ENCODE measurements at places on chromosomes 3 and 15.

DNA sequence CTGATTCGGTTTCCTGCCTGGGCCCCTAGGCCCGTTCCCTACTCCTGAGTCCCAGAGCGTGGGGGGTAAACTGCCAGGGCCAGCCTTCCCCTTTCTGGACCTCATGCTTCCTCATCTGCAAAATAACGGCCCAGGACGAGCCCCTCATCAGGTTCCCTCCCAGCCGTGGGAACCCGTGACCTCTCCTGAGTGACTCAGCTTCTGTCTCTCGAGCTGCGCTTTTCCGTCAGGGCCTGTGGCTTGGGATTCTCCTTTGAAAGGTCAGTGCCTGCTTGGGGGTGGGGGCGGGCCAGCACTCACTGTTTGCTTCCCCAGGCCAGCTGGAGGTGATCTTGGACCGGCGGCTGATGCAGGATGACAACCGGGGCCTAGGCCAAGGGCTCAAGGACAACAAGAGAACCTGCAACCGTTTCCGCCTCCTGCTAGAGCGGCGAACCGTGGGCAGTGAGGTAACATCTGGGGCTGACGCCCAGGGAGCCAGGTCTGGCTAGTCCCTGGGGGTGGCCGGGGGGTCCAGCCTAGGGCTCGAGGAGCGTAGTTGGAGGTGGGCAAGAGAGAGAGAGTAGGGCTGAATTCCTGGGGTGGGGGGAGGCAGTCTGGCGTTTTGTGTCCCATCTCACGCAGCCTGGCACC lies 12.8 kb downstream of the MAN2A2 start:
- DNase-seq: no peak

GRCh38 chr3:62249855-62250543 lies 123.4 kb downstream of the FEZF2 start:
- no peak for DNase-seq

DNA sequence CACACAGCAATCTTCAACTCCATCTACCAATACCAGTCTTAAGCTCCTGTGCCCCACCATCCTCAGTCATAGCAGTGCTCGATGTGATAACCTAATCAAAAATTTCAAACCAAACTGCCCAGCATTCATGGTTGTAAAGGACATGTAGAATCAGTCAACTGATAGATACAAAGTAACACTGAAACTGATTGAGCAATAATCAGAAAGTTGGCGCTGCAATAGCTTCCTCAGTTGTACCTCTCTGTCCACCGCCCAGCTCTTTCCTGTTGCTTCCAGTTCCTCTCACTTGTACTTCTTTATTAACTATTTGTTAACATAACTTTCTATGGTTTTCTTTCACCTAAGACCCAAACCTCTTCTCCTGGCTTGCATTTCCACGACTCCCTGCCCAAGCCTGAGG lies 745.7 kb downstream of the PDCD6IP start:
- no peak for DNase-seq

DNA sequence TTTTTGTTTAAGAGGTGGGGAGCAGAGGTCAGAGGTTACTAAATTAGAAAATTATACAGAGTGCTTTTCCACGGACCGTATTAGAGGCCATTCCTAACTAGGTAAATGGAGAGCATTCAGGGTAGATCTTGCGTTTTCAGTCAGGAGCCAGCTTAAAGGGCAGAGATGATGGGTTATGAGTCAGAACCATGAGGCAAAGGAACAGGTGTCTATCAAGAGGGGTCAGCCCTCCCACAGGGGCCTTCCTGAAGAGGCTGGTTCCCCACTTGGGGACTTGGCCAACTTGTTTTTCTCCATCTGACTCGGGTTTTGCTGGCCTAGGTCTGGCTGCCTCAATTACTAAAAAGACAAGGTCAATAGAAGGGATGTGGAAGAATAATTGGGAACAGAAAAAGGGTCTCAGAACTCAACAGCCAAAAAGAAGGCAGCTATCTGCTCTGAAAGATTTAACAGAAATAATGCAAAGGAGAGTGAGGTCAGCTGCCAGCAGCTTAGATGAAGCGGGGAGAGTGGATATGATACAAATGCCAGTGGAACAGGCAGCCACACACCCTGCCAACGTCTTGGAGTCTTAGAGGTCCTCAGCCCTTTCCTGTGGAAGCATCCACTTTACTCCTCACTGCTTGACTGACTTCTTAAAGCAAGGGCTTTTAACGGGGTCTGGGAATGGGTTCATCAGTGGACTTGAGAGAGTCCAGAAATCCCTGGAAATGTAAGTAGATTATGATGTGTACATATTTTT lies 17.6 kb downstream of the MTMR14 start:
- no peak for DNase-seq

- no peak for DNase-seq
Observed at GRCh38 chr15:80424381-80424780, 20.2 kb downstream of the ARNT2 start.

GRCh38 chr3:191372122-191372521 lies 41.8 kb upstream of the UTS2B start:
- no peak for DNase-seq

- DNase-seq: no peak
Observed at GRCh38 chr3:122184591-122184929, 1.1 kb downstream of the CASR start.

- no peak for DNase-seq
Observed at GRCh38 chr15:74170071-74170844, 3.3 kb upstream of the ISLR start.

DNA sequence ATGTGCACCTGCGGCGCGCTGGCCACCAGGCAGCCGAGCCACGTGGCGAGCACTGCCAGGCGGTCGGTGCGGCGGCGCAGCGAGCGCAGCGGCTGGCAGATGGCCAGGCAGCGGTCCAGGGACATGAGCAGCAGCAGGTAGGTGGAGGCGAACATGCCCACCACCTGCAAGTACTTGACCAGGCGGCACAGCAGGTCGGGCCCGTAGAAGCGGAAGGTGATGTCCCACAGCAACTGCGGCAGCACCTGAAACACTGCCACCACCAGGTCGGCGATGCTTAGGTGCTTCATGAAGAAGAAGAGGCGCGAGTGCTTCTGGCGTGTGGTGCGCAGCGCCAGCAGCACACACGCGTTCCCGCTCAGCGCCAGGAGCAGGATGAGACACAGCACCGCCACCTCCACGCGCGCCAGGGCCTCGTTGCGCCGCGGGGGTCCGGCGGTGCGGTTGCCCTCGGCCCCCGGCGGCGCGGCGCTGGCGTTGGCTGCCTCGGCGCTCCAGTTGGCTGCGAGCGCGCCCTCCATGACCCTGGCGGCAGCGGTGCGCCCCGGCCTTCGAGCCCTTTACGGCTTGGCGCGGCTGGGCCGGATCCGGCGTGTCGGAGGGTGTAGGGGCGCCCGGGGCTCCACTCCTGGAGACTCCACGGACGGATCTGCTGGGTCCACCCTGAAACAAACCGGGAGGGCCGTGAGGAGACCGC lies 1.6 kb downstream of the OXTR start:
- DNase-seq: no peak

- DNase-seq: no peak
Observed at GRCh38 chr3:136136454-136136853, 59.7 kb downstream of the MSL2 start.

- DNase-seq: no peak
Observed at GRCh38 chr3:35383216-35383615, 256.1 kb upstream of the ARPP21 start.

- DNase-seq: no peak
Observed at GRCh38 chr15:56757875-56758274, 24.6 kb upstream of the ZNF280D start.

DNA sequence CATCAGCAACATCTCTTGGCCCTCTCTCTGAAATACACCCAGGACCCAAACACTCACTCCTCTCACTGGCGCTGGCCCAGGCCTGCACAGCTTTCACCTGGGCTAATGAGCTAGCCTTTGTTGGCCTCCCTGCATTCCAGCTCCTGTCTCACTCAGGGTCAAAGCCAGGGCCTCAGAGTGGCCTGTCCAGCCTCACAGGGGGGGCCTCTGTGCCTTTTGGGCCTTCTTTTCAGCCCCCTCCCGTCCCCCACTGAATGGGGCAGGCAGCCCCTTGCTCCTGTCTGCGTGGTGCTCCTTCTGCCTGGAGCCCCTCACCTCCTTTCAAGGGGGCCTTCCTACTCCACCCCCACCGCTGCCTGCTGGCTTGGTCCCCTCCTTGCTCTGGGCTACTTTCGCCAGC lies 59.0 kb upstream of the PRR23E start:
- no peak for DNase-seq

DNA sequence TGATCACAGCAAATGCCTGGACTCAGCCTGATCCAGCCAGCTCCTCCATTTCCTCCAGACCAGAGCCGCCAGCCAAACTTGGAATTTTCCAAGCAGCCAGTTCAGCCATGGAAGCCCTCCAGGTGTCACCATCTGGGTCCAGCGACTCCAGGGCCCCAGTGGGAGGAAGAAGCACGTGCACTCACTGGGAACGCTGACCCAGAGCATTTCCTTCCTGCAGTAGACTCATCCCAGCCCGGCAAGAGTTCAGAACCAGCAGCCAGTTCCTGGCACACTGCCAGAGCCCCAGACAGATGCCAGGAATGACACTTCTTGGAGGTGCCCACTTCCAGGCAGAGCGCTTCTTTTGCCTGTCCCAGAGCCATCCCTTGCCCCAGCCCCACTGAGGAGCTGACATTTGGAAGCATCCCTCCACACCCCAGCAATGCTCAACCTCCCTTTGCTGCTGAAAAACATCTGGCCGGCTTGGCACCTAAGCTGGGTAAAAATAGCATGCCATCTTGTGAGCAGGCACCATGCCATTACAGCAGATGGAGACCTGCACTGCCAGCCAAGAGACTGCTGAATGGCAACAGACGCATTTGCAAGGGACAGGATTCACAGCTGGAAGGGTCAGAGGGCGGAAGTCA lies 460.3 kb upstream of the PROK2 start:
- no peak for DNase-seq

Measured in fibroblast of mammary gland (primary cell).